ENCODE measurements at places on chromosomes 3 and 15.

- peak; percentile 80 for ATAC-seq
These were observed 4.8 kb downstream of the GPR15 start for GRCh38 chr3:98536456-98537017.

DNA sequence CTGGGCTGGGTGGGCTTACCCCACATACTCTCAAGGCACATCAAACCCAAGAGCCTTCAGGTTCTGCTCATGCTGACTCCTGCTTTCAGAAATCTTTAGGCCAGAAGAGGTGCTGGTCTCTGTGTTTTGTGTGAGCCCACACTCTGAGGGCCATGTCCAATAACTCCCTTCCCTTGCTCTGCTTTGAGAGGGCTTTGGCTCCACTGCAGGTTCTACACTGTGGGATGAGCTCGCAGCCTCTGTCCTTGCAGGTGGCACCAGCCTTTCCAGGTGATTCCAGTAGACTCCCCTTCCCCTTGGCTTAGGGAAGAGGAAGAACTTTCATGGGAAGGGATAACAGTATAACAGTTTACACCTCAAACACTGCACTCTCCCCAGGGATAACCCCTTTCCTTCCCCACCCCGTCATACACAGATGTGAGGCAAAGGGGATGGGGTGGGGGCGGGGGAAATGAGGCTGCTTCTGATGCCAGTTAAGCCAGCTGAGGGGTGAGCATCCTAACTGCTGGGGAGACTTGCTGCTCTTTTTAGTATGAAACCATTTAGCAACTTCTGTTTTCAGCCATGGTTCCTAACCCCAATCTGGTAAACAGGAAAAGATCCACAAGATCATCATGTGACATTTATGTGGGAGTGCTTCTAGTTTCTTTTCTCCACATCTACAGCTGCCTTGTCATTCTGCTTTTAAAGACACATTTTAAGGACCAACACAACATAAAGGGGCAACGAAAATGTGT lies 262.4 kb downstream of the SLC9A9 start:
- peak; percentile 87 for ATAC-seq

DNA sequence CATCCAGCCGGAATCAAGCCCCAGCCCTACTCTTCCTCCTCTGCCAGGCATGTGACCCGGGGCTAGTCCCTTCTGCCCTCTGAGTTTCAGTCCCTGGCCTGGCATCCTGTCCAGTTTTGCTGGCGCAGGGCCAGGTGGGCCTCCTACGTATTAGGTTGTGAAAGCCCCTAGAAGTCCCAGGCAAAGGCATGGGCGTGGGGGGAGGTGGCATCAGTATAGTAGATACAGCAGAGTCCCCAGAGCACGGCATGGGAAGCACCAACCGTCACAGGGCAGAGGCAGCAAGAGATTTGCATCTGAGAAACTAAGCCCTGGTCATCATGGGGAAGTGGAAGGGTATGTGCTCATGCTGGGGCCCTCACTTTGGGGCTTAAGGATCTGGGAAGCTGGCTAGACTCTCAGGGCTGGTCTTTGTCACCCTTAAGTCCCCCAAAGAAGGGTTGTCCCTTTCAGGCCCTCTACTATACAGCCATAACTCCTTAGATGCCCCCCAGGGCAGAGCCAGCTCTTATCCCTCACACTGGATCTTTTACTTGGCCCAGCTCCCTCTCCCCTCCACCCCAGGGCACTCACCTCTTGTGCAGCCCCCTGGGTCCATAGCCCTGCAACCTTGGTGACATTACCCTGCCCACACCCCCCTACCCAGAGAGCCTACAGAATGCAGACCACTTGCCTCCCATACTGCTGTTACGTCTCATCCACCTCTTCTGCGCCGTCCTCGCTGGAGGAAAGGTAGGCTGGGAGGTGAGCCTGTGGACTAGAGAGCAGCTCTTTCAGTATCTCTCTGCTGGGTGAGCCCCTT lies 11.3 kb downstream of the NBEAL2 start:
- no peak for ATAC-seq

DNA sequence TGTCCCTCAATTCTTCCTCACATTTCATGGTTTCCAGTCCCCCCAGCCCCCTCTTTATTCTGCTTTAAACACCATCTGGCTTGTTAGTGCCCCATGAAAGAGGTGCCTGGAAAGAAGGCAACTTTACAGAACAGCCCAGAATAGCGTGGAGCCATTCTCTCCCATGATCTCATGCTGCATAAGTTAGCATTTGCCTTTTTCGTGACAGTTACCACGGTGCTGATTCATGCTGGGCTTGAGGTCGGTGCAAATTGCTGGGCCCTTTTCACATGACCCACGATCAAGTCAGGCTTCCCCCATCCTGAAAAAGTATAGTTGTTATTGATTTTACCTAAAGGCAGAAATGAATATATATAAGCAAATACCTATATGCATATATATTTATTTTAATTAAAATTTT lies 29.6 kb downstream of the SQOR start:
- peak; percentile 93 for ATAC-seq

DNA sequence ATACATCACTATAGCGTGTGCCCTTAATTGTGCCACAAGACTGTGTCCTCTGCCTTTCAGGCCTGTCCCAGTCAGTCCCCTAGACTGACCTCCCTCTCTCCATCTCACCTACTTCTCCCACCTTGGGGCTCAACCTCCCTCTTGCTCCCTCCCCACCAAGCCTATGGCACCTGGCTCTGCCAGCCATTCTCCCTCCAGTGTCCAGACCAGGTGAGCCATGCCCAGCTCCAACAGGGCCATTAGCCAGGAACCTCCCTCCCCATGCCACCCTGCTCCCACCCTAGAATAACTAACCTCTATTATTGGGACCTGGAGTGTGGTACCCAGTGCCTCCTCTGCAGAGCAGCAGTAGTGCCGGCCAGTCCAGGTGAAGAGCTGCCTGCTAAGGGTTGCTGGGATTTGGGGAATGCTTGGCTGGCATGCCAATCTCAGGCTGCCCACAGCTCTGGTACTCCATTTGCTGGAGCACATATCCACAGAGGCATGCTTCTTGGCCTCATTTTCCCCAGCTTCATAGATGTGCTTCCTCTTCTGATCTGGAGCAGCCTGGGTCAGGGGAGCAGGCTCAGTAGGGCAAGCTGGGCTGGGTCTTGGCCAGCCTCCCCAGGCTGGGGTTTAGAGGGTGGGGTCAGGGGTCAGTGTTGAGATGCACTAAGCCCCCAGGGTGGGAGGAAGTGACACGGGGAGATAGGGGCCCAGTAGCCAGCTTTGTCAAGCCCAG lies 38.8 kb downstream of the SAXO2 start:
- no peak for ATAC-seq

GRCh38 chr3:119571688-119572087 lies 7.6 kb upstream of the ADPRH start:
- ATAC-seq = no peak

DNA sequence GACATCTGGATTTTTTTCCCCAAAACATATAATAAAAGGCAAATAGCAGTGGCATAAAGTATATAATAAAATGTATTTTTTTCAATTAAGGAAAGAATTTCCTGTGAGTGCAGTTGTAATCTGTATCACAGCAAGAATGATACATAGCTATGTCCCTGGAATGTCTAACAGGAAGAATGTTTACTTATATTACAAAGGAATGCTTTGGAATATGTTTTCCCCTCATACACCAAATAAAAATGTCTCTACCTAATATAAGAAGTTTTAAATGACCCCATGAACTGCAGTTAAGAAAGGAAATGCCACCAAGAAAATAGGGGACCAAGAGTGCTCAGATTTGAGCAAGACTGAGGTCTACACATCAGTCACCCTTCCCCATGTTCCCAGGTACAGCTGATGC lies 38.0 kb upstream of the ATP11B start:
- no peak for ATAC-seq

DNA sequence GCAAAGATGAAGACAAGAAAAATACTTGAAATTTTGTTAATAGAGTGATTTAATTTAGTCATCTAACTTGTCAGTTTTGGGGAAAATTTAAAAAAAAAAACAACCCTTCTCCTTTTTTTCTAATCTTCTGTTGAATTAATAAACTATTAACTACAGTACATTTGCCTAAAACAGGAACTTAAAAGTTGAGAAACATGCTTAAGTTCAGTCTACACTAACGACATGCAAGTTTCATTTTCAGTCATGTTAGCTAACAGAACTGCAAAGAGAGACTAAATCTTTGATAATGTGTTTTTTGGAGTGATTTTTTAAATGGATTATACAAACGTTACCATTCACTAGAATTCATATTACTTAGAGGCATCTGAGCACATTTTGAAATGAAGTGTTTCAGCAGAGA lies 71.9 kb upstream of the MBNL1 start:
- no peak for ATAC-seq

Data from activated T-helper 17 cell treated with anti-CD3 and anti-CD28 coated beads, Interleukin-2, amount 50 U/mL, for 72 hours (primary cell).